ENCODE measurements at places on chromosomes 5 and 9.

DNA sequence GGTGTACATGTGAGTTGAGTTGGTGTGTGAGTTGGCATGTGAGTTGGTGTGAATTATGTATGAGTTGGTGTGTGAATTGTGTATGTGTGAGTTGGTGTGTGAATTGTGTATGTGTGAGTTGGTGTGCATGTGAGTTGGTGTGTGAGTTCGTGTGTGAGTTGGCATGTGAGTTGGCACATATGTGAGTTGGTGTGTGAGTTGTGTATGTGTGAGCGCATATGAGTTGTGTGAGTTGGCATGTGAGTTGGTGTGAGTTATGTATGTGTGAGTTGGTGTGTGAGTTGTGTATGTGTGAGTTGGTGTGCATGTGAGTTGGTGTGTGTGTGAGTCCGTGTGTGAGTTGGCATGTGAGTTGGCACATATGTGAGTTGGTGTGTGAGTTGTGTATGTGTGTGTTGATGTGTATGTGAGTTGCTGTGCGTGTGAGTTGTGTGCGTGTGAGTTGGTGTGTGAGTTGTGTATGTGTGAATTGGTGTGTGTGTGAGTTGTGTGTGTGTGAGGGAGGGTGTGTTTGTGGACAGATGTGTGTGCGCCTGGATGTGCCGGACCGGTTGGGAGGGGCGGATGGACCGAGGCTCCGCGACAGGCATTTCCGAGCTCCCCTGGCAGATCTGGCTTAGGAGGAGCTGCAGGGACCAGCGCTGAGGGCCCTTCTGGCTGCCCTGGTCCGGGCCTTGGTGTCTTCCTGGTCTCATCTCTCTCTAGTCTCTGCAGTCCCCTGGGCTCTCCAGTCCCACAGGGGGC lies 162.5 kb upstream of the IER5L start:
- no peak for DNase-seq

- peak; percentile 43 for DNase-seq
Observed at GRCh38 chr9:70561786-70562395, 147.4 kb upstream of the KLF9 start.

- DNase-seq = no peak
Observed at GRCh38 chr9:5099466-5099865, 86.0 kb downstream of the INSL6 start.

DNA sequence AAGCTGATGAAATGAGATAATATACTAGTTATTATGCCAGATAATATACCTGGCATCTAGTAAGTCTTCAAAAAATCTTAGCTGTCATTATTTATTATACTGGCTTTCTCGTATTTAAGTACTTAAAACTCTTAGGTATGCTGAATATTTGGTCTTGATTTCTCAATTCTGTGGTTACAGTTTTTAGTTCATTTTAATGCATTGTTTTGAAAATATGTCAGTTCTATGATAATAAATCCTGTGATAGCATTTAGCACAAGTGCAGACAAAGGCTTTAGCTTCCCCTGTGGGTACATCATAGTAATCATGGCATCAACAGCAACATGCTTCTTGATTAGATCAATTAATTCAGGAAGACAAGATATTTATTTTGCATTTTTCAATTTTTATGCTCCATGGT lies 133.0 kb downstream of the SMC2 start:
- DNase-seq = peak; percentile 32

DNA sequence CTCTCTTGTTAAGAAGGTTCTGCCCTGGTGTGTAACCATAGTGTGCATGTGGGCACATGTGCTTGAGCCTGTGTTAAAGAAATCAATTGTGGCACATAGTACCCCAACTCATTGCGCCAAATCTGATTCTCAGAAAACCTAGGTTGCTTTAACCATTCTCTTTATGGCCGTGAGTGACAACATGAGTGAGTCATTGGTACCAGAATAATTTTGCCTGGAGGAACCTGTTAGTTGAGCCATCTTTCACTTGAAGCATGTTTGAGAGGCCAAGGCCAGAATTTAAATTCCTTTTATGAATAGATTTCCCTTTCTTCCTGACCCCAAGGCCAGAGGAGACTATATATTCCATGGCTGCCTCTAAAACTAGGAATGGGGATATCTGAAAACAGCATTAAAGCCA lies 35.2 kb upstream of the SLC36A2 start:
- DNase-seq = no peak

GRCh38 chr9:36151316-36152210 lies 15.0 kb downstream of the GLIPR2 start:
- peak; percentile 79 for DNase-seq

- peak; percentile 86 for DNase-seq
Observed at GRCh38 chr5:78984439-78985115, 533 bp downstream of the ARSB start.

- no peak for DNase-seq
Observed at GRCh38 chr5:145585-146323, 45.5 kb upstream of the LRRC14B start.

- no peak for DNase-seq
Observed at GRCh38 chr5:7493622-7494021, 97.7 kb downstream of the ADCY2 start.

- DNase-seq = peak; percentile 95
Observed at GRCh38 chr9:16030528-16031185, 477.8 kb downstream of the CCDC171 start.

DNA sequence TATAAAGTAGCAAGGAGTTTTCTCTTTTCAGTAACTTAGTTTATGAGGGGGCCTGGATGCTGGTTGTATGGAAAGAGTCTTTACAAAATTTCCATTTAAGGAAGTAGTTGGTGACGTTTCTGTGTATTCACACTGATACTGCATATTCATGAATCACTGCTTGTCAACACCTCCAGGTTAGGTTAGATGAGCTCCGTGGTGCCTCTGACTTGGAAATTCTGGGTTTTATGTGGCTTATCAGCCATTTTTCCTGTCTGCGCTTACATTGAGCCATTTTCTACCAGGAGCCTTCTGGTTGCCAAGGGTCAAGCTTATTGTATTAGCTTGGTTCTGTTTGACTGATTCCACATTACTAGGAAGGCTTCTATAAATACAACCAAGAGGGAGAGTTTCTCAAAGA lies 128.3 kb downstream of the SLC28A3 start:
- DNase-seq = peak; percentile 22

DNA sequence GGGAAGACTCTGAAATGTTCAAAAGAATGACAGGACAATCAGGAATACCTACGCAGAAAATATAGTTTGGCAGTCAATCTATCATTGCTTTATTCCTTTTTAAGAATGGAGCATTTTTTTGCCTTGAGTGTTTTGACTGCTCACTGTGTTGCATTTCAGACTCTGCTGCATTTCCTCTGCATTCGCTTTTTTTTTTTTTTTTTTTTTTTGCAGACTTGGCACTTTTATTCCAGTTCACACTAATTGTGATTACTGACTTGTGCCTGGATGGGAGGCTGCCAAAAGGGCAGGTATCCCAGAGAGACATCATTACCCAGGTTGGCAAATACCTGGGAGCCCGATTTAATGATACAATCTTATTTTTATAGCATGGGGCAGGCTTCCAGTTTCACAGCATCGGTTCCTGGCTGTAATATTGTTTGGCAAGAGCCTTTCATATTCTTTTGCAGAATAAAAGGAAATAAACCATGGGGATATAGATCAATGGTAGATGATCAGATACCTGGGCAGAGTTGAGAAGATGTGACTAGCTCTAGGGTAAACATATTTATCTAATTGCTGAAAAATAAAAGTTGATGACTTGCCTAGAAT lies 1132.6 kb downstream of the MAT2B start:
- DNase-seq = no peak

GRCh38 chr9:107277801-107278200 lies 5.3 kb upstream of the RAD23B start:
- no peak for DNase-seq

- DNase-seq = no peak
Observed at GRCh38 chr9:107952773-107953172, 463.2 kb upstream of the KLF4 start.

- DNase-seq = no peak
Observed at GRCh38 chr9:134539586-134540194, 101.9 kb upstream of the COL5A1 start.

DNA sequence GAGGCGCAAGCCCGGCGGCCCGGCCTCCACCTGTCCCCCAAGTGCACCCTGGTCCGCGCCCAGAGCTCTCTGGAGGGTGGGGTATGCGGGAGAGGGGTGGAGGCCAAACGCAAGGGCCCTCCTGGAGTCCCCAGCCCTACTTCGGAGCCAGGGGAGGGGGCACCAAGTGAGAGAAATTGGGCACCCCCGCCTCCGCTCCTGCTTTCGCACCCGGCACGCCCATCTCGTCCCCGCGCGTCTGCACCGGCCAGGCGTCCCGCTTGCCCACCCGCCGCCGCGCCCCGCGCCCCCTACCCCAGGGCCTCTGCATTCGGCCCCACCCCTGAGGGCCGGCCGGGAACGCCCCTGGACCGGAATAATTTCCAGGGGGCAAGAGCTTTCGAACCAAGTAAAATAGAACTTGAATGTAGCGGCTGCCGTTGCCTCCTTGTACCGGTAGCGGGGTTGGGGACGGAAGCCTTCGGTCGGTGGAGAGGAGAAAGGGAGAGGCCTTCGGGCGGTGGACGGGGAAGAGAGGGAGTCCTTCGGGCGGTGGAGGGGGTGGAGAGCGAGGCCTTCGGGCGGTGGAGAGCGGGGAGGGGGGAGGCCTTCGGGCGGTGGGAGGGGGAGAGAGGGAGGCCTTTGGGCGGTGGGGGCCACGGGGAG lies 694 bp upstream of the PHPT1 start:
- DNase-seq = no peak

- DNase-seq = no peak
Observed at GRCh38 chr9:89020754-89021153, 29.5 kb downstream of the S1PR3 start.

DNA sequence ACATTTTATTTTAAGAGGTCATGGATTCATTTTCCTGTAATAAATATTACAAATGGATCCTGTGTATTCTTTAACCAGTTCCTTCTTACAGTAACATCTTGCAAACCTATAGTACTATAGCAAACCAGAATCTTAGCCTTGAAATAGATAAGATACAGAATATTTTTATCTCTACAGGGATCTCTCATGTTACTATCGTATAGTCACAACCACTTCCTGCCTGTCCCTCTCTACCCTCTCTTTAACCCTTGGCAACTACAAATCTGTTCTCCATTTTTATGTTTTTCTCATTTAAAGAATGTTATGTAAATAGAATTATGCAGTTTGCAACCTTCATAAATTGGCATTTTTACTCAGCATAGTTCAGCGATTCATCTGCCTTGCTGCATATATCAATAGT lies 454.0 kb downstream of the DIRAS2 start:
- no peak for DNase-seq

DNA sequence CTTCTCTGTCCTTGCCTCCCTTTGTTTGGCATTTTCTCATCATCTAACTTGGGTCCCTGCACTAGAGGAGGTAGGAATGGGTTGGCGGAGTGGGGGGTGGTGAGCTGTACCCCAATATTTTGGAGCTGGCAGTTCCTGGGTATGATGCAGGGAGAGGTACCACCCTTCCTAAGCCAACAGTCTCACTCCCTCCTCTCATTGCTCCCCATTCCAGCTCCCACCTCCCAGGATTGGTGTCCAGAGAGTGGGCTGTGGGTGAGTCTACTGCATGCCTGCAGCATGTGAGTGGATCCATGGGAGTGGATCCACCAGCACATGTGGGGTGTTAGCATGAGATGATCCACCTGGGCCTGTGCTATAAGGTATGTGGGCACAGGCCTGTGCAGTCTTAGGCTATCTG lies 22.2 kb upstream of the MYORG start:
- DNase-seq = no peak

DNA sequence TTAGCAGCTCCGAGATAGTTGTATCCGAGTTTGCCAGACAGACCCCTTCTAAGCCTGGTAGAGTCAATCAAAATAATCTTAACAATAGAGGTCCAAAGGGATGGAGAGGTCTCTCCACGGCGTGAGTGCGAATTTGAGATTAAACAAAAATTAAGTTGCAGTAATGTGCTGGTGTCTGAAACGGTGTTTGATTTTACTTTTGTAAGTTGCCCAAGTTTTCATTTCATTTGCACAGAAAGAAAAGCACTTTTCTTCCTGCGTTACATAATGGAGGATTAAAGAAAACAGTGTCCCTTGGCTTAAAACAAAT lies 1.2 kb downstream of the IRX1 start:
- DNase-seq = no peak

DNA sequence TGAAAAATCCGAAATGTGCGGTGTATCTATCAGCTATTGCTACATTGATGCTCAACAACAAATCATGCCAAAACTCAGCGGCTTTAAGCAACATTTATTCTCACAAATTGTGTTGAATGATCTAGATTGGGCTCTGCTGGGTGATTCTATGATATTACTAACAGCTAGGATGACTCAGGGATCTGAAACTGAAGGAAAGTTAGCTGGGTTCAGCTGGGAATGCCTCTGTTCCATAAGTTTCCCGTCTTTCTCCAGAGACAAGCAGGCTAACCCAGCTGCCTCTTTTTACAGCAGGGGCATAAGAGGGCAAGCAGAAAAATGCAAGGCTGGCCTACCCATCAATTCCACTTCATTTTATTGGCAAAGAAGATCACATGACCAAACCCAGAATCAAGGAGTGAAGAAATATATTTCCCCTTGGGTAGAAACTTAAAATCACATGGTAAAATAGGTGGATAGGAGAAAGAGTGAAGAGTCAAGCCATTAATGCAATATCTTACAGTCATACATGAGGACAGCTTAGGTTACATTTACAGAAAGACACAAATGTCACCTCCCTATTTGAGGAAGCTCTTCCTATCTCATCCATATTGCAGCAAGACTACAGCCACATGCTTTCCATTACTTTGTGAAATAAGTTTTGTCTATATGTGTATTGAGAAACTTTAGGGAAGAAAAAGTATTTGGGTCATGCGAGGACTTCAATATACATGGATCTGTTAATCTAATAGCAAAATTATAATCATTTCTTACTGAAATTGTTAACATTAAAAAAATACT lies 30.8 kb downstream of the IL7R start:
- no peak for DNase-seq

- no peak for DNase-seq
Observed at GRCh38 chr5:97836816-97837215, 653.8 kb upstream of the RIOK2 start.

GRCh38 chr5:1058083-1058945 lies 49.7 kb downstream of the NKD2 start:
- DNase-seq = no peak

DNA sequence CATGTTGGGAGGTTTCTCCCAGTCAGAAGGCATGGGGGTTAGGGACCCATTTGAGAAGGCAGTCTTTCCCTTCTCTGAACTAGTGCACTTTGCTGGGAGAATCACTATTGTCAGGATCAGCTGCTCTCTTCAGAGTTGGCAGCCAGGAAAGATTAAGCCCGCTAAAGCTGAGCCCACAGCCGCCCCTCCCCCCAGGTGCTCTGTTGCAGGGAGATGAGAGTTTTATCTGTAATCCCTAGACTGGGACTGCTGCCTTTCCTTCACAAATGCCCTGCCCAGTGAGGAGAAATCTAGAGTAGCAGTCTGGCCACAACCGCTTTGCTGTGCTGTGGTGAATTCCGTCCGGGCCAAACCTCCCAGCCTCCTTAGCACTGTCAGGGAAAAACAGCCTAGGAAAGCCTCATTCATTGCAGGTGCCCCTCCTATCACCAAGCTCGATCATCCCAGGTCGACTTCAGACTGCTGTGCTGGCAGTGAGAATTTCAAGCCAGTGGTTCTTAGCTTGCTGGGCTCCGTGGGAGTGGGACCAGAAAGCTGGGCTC lies 69.8 kb downstream of the CNTLN start:
- no peak for DNase-seq

Data from fibroblast of skin of right quadriceps (primary cell).